SK-N-DZ (cell line): ENCODE measurements at places on chromosomes 1 and 21.

DNA sequence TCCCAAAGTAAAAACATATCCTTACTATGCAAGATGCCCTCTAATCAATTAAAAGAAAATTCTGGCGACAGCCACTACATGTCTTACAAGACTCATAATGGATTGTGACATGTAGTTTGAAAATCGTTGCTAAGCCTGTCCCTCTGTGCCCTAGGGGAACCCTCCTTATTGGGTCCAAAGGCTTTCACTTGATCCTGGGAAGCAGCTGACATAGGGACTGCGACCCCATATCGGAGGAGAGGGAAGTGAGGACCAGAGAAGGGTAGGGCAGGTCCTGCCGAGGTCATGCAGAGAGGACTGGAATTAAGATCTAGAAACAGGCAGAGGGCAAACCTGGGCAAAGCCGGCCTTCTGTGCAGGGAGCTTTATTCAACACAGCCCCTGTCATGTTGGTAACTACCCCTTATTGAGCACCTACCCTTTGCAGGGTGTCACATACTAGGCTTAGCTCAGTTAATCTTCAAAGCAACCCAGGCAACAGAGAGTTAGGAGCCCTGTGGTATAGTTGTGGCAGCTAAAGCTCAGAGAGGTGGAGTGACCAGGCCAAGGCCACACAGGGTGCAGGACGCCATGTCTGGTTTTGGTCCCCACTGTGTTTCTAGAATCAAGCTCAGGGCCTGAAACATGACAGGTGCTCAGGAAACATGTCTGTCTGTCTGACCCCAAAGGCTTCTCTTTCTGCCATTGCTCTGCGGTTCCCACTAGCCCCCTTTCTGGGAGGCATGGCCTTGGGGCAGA is 18.4 kb upstream of the IFNLR1 start:
- DNase-seq, result no peak

- DNase-seq, result no peak
These were observed 71.0 kb downstream of the PRKCZ start for GRCh38 chr1:2121101-2121691.

- no peak for DNase-seq
These were observed 199.4 kb upstream of the EDN2 start for GRCh38 chr1:41683681-41684500.

DNA sequence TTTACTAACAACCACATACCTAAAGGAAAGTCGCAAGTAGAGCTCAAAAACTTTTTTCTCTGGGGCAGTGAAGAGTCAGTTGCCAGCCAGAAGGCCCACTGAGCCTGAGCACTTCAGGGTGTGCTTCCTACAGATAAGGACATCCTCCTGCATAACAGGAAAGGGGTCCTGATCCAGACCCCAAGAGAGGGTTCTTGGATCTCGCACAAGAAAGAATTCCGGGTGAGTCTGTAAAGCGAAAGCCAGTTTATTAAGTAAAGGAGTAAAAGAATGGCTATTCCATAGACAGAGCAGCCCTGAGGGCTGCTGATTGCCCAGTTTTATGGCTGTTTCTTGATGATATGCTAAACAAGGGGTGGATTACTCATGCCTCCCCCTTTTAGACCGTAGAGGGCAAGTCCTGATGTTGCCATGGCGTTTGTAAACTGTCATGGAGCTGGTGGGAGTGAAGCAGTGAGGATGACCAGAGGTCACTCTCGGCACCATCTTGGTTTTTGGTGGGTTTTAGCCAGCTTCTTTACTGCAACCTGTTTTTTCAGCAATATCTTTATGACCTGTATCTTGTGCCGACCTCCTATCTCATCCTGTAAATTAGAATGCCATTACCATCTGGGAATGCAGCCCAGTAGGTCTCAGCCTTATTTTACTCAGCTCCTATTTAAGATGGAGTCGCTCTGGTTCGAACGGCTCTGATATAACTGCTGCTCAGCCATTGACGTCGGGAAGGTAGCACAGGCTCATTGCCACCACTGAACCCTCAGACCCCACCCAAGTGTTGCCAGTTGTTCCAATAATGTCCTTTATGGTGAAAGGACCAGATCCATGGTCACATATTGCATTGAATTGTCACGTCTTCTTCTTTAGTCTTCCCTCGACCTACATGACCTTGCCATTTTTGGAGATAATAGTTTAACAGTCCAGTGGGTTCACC is 96.6 kb upstream of the ERRFI1 start:
- DNase-seq, result no peak

- no peak for DNase-seq
These were observed 6.4 kb upstream of the RGS2 start for GRCh38 chr1:192802406-192802805.

- no peak for DNase-seq
These were observed 48.9 kb downstream of the MORN1 start for GRCh38 chr1:2342384-2343022.
